Stimulated activated CD8-positive, alpha-beta memory T cell treated with anti-CD3 and anti-CD28 coated beads, Interleukin-15, amount 100 ng/mL, for 24 hours (primary cell): ENCODE measurements at places on chromosomes 6 and 20.
A peak's percentile ranks its signal among the peaks of the same experiment; 100 is the strongest.

DNA sequence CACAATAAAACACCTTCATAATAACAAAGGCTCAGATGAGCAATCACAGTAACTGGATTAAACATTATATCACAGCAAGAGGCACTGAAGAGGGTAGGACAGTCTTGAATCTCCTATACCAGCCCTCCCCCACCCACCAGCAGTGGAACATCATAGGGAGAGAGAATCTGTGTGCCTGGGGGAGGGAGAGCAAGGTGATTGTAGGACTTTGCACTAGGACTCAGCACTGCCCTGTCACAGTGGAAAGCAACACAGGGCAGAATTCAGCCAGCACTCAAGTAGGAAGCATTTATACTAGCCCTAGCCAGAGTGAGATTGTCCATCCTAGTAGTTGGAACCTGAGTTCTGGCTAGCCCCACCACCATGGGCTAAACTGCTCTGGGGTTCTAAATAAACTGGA lies 400.2 kb downstream of the HAO1 start:
- DNase-seq, result no peak

DNA sequence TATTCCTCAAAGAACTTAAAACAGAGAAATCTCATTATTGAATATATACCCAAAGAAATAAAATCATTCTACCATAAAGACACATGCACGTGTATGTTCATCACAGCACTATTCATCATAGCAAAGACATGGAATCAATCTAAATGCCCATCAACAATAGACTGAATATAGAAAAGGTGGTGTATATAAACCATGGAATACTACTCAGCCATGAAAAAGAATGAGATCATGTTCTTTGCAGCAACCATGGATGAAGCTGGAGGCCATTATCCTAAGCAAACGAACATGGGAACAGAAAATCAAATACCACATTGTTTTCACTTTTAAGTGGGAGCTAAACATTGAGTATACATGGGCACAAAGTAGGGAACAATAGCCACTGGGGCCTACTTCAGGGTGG lies 12.3 kb upstream of the GPR63 start:
- no peak for DNase-seq

DNA sequence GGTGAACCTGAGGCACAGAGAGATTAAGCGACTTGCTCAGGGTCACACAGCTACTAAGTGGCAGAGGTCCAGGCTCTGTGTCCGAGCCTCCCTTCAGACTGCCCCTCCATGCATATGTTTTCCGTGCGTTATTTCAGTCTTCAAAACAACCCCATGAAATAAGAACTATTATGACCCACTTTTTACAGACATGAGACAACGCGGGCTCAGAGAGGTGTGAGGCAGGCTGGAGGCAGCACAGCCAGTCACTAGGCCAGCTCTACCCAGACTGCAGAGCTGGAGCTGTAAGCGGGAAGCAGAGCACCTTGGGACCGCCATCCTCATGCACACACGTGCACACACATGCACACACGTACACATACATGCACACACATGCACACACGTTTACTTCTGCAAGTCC lies 62.3 kb downstream of the PSMG4 start:
- DNase-seq, result no peak

DNA sequence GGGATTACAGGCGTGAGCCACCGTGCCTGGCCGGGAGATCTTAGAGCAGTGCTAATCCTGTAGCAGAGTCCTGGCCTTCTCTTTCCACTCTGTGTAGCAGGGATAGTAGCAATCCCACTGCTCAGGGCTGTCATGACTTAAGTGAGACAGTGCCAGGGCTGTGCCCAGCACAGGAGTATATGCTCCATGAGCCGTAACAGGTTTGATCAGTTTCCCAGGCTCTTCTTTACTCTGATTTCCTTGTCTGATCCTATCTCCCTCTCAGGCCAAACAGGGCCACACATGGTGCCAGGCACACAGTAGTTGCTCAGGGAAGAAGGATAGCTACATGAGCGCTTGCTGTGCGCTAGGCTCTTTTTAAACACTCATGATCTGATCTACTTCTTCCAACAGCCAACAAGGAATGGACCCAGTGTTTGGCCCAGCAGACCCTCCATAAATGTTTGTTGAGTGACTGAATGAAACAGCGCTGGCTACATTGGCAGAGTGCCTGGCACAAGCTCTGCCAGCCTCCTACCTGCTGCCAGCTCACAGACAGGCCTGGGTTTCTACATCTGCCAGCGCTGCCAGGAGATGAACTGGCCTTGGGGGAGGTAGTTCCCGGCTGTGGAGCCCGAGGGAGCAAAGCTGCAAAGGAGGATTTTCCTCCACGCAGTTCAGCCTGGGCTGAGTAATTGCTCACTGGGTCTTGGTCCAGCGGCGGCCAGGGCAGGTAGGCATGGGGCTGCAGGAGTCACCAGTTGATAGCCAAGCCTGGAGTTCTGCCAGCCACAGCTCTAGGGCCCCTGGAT lies 36.9 kb downstream of the SNAI1 start:
- no peak for DNase-seq

DNA sequence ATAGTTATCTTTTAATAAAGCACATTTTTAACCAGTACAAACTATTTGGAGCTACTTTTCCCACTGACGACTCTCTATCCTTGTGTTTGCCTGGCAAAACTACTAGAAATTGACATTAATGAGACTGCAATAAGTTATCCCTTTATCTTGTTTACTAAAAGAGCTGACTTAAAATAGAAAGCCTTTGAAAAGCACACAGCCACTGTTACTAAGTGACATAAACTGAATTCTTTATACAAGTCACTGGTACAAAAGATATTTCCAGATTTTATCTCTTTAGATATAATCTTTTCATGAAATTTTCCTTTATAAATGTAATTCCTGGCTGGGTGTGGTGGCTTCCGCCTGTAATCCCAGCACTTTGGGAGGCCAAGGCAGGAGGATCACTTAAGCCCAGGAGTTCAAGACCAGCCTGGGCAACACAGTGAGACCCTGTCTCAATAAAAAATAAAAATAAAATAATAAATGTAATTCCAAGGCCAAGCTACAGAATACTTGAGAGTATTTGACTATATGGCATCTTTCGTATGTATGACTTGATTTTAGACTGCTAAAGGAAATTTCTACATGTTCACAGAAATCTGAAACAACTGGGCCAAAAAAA lies 9.5 kb downstream of the MBOAT1 start:
- no peak for DNase-seq

DNA sequence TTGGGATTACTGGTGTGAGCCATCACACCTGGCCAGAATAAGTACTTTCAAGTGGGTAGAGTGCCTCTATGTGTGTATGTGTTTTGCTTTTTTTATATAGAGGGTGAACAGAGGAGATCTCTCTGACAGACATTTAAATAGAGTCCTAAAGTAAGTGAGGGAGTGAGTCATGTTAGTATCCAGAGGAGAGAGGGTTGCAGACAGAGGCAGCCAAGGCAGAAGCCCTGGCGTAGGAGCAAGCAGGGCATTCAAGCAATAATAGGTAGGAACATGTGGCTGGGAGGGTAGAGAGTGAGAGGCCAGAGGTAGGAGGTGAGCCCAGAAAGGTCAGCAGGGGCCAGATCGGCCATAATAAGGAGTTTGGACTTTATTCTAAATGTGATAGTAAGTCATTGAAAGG lies 48.9 kb downstream of the PHF20 start:
- no peak for DNase-seq

- no peak for DNase-seq
Observed at GRCh38 chr6:71524201-71524600, 235.6 kb downstream of the OGFRL1 start.

DNA sequence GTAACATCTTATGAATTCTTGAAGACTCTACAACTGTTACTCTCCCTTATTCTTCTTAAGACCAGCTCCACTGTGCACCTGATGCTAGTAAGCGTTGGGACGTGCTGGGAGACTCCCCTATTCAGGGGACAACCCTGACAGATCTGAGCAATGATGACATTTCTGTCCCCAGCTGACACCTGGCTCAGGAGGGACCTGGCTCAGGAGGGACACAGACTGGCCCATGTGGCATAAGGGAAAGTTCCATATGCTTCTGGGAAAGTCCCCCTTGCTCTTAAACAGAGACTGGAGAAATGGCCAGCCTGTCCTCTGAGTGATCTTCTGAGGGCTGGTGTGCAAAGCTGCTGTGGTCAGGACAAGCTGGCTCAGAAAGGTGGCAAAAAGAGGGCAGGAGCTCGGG lies 10.0 kb upstream of the CD93 start:
- DNase-seq, result no peak

DNA sequence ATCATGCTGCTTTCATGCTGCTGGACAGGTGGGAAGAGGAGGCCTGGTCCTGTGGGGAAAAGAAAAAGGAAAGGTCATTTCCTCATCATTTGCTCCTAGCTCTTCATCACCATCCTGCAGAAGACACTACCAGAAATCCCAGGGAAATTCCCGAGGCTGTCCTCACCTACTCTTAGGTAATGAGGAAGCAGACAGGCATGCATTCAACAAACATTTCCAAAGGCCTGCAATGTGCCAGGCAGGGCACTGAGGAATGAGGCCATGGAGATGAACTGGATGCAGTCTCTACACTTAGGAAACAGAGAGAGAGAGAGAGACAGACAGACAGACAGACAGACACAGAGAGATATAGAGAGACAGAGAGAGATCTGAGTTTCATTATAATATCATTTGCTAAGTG lies 83.0 kb upstream of the MRPS10 start:
- no peak for DNase-seq

DNA sequence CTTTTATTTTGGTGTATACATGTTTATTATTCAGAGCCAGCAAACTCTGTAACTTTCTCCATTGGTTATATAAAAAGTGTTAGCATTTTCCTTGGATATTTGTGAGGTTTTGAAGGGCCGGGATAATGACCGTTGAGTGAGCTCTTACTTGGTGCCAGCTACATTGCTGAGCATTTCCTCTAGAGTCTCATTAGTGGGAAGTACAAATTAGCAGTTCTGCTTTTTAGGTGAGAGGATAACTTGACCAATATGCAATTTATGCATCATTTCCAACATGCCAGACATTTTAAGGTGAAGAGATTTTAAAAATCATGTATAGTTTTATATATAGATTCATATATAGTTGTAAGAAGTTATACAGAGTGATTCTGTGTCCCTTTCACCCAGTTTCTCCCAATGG lies 84.3 kb downstream of the CARMIL1 start:
- DNase-seq, result no peak

DNA sequence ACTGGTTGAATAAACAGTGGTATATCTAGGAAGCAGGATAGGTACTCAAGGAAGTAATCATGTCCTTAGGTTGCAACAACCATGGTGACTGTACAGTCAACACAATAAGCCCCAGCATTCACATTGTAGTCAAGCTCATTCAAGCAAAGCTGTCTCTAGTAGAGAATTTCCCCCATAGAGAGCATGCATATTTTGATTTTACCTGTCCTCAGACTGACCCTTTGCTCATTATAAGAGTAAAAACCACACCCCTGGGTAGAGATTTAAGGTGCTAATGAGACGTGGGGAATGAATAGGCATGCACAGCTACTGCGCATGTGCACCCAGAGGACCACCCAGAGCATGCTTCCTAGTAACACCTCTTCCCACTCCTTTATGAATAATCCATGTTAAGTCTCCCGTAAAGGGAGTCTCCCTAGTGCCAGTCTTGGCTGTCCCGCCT lies 6.1 kb upstream of the RNF8 start:
- DNase-seq, result no peak

- peak; percentile 33 for DNase-seq
Observed at GRCh38 chr20:50635676-50636600, 55.4 kb downstream of the RIPOR3 start.

DNA sequence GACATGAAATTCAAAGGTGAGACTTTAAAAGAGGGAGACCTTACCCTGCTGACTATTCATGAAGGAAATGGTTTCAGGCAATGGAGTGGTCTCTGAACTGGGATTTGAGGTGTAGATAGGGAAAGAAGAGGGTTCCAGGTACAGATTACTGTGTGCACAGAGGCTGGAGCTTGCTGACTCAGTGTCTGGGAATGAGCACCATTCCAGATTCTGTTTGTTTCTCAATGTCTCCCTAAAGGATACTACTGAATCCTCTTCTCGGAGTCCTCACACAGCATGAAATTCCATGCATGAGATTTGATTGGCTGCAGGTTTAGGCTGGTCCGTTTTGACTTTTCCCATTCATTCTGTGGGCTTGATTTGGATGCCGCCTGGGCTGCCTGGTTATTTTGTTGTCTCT lies 49.0 kb downstream of the PPP1R14C start:
- DNase-seq, result no peak

DNA sequence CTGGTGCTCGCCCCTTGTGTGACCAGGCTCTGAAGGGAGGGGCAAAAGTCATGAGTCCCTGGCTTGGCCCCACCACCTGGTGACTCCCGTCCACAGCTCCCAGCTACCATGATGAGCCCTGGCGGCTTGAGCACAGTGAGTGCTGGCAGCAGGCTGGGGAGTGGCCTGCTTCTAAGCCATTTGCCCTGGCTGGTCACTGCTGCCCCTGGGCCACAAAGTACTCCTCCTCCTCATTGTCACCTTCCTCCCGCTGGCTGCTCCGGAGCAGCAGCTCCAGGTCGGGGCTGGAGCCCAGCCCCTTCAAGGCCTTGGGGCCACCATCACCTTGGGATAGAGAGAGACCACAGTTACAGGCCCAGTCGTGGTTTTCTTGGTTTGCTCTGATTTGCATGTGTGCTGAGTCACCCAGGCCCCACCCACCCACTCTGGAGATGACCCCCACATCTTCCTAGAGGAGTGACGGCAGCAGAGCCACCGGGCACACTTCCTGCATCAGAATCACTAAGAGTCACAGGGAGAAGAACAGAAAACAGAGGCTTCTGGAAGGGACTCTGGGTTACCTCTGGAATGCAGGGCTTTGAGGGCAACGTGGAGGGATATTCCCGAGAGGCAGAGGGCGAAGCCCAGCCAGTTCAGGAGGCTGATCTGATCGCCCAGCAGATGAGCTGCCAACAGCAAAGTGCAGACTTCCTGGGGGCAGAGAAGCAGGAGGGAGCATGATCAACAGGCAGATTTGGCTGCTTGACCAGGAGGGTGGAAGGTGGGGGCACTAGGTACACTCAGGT lies 42.1 kb upstream of the CDH22 start:
- no peak for DNase-seq

DNA sequence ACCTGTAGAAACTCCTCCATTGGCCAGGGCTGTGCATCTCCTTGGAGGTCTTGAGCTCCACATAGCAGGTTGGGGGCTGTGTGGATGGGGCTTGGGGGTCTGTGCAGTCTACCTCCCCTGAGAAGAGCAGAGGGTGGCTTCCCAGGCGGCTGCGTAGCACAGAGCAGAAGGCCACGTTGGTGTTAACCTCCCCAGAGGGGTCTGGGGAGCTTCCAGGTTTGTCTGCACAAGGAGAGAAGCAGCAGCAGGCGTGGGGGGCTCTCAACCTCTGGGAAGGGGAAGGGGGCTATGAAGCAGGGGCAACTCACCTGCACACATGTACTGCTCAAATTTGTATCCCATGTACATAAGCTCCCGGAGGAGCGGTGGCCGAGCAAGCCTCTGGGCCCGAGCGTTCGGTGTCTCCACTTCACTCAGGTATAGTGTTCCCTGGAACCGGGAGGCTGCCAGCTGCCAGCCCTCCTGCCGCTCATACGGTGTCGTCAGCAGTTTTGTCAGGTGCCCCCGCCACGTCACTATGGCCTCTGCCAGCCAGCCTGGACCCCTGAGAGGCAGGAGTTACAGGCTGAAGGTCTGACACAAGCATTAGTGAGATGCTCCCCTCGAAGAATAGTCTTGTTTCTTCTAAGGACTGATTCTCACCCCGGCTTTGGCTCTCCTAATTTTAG lies 1.2 kb downstream of the DXO start:
- no peak for DNase-seq
